ENCODE measurements at places on chromosomes 1 and 21.

GRCh38 chr1:6785318-6785727 lies at the start of gene CAMTA1:
TSS of gene CAMTA1 (plus strand) at chr1:6785454. CDS start at chr1:6785531, 77 bp downstream.
- DNase-seq: no peak

GRCh38 chr1:100943533-100943932 lies 47.6 kb downstream of the SLC30A7 start:
- DNase-seq: no peak

DNA sequence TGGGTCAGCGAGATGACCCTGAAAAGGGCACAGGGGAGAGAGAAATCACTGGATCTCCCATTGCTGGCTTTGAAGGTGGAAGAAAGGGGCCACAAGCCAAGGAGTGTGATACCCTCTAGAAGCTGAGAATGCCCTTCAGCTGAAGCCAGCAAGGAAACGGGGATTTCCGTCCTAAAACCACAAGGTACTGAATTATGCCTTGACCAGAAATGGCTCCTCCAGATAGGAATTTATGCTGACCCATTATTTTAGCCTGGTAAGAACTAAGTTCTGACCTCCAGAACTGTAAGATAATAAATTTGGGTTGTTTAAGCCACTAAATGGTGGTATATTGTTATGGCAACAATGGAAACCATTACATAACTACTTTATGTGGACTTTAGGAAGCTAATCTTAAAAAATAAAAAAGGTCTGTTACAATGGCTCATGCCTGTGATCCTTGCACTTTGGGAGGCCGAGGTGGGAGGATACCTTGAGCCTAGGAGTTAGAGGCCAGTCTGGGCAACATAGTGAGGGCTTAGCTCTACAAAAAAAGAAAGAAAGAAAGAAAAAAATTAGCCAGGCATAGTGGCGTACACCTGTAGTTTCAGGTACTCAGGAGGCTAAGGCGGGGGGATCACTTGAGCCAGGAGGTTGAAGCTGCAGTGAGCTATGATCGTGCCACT lies 3.6 kb upstream of the H6PD start:
- no peak for DNase-seq

- DNase-seq: no peak
Observed at GRCh38 chr1:29875557-29876028, 639.3 kb downstream of the PTPRU start.

DNA sequence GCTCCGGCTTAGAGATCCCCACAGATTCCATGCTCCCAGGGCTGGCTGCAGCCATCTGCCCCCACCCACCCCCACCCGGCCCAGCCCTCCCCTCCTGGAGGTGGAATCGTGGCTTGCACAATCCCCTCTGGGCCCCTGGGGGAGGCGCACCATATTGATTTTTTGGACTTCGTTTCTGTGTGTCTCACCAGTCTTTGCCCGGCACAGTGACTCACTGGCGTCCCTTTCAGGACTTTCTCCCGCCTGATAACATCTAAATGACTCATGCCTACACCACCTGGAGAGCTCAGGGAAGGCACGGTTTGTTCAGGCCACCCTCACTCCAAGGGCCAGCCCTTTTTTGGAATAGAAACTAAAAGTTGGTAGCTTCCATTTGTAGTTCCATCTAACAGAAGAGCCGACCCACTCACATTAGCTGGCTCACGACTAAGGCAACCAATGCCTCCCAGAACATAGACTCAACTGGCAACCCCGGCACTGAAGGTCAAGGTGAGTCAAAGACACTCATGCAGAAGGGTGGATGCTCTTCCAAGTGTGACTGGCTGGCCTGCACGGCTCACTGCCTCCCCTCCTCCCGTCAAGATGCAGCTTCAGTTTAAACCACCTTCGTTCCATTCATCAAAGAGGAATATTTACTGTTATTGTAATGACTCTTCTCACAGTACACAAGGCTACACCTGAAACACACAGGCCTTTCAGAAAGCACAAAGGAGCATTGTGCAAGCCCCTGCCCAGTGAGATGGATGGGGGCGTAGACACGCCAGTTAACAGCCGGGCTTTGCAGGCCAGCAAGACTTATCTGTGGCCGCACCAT lies 18.1 kb upstream of the ETS2 start:
- no peak for DNase-seq
